ENCODE measurements at places on chromosomes 6 and 20. TPM values are rescaled to one million over a fixed set of nuclear protein-coding genes. Genes with fewer than 3 reads are reported as not detected.

The CST8 gene
- not detected for total RNA-seq

The AVP gene
- total RNA-seq = not detected

The B4GALT5 gene
- total RNA-seq = 40.1 TPM

The OR2H1 gene
- total RNA-seq = not detected

The TUBB1 gene
- total RNA-seq = 6.6 TPM

The FERMT1 gene
- 2.4 TPM for total RNA-seq

DNA sequence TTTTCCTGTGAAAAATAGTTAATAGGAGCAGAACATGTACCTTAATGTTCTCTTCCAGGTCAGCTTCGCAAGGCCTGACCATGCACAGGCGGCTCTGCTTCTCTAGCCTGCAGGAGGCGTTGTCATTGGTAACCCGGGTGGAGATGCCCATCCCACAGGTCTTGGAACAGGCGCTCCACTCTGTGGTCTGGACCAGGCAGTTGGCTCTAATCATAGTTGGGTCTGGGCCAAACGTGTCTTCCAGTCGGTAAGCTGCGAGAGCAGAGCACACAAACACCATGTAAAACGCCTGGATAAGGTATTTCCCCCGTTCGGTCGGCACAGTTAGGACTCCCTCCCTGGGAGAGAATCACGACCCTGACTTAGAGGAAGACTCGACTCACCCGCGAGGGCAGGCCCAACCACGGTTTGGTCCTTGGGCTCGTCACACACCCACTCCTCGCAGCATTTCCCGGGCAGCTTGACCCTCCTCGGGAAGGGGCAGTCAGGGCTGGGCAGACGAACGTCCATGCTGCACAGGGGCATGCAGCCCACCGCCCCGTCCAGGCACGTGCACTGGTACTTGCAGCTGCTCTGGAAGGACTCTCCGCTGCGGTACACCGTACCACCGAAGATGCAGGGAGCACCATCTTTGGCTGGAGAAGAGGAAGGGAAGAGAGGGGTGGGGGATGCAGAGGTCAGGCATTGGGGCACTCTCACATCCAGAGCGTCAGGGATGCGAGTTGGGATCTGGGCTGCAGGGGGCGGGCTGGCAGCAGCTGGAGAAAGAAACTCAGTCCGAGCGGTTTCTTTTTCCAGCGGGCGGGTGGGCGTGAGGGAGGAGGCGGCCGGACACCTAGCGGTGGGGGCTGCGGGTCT, 1.0 kb downstream of the CCN2 start:
- H3K27ac ChIP-seq = peak overlapping the region; percentile 87
- no peaks in the 10 kb centered on the region for H3K36me3 ChIP-seq
- H3K27me3 ChIP-seq = no peaks in the 10 kb centered on the region
- peaks cover 14% of the 10 kb centered on the region for H3K4me1 ChIP-seq

DNA sequence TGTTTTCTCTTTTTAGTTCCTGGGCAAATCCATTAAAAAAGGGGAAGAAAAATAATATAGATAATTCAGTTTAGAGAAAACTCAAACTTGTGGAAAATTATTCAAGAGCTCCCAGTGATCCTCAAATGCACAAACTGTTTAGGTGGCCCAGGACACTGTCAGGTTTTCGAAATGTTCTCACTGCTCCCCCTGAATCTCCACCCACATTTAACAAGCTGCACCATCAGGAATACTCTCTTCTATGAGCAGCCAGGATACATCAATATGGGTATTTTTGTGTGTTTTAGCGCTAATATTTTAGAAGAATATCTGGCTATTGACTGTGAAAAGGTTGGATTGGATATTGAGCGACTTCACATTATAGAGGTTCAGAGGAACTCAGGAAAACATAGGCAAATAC, 43.9 kb downstream of the OR2B2 start:
- H3K36me3 ChIP-seq = no peaks in the 10 kb centered on the region
- H3K27ac ChIP-seq = no peak overlapping the region
- no peaks in the 10 kb centered on the region for H3K27me3 ChIP-seq
- no peak for DNase-seq
- H3K4me3 ChIP-seq = no peak overlapping the region

DNA sequence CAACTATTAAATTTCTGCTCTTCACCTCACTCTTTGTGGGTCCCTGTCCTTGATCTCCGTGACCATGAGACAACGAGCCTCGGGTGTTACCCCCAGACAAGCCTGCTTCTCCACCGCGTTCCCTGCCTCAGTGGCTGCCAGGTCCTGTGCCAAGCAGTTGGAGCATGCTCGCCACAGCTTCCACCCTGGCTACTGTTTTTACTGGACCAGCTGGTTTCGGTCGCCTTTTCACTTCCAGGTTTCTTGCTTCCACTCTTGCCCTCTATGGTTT, 5.6 kb downstream of the TP53RK start:
- no peaks in the 10 kb centered on the region for H3K27me3 ChIP-seq
- no peak overlapping the region for H3K27ac ChIP-seq
- no peak overlapping the region for H3K4me3 ChIP-seq
- peaks cover 6% of the 10 kb centered on the region for H3K4me1 ChIP-seq

DNA sequence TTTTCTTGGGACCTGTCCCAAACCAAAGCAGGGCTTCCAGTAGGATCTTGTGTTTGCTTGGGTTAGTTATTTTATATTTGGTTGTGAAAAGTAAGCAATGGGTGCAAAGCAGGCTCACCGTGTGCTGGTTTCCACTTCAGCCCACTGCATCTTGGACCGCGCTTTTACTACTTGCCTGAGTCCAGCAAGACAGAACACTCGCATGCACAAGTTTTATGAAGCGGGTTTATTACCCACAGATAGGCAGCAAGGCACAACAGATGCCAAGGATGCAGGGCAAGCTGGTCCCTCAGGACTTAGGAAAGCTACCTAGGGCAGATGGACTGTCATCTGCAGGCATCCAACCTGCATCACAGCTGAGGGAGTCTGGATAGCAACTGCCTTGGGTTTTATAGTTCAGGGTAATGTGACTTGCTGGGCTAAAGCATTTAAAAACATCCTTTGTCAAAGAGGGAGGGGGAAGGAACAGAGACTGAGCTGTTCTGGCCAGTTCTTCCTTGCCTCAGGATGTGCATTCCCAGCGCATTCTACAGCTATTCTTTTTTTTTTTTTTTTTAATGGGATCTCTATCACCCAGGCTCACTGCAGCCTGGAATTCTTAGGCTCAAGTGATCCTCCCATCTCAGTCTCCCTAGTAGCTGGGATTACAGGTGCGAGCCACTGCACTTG, 18.5 kb downstream of the CITED2 start:
- H3K27me3 ChIP-seq = no peaks in the 10 kb centered on the region
- H3K4me3 ChIP-seq = no peak overlapping the region
- no peak overlapping the region for H3K27ac ChIP-seq
- DNase-seq = no peak
- no peaks in the 10 kb centered on the region for H3K36me3 ChIP-seq
- H3K4me1 ChIP-seq = peaks cover 4% of the 10 kb centered on the region

DNA sequence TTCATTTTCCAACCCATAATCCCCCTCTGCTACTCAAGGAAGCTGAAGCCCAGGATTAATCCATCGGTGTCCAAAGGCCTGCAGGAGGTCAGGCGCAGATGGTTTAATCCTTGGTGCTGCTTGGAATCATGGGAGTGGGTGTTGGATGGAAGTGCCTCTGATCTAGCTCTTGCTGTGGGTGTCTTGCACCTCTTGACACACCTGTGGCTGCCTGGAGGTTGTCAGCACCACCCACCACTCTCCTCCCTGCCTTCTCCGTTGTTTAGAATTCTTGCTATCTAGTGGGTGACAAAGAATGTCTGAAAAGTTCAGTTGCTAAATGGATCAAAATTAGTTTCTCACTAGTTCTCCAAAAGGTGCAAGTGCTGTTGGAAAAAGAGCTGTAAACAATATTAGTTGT, 1074.4 kb upstream of the FLRT3 start:
- H3K4me1 ChIP-seq = no peaks in the 10 kb centered on the region
- no peak overlapping the region for H3K27ac ChIP-seq
- DNase-seq = no peak
- H3K4me3 ChIP-seq = no peak overlapping the region
- H3K27me3 ChIP-seq = no peaks in the 10 kb centered on the region
